Vagina (tissue), 2 donors: ENCODE measurements at places on chromosomes 5 and 9.

DNA sequence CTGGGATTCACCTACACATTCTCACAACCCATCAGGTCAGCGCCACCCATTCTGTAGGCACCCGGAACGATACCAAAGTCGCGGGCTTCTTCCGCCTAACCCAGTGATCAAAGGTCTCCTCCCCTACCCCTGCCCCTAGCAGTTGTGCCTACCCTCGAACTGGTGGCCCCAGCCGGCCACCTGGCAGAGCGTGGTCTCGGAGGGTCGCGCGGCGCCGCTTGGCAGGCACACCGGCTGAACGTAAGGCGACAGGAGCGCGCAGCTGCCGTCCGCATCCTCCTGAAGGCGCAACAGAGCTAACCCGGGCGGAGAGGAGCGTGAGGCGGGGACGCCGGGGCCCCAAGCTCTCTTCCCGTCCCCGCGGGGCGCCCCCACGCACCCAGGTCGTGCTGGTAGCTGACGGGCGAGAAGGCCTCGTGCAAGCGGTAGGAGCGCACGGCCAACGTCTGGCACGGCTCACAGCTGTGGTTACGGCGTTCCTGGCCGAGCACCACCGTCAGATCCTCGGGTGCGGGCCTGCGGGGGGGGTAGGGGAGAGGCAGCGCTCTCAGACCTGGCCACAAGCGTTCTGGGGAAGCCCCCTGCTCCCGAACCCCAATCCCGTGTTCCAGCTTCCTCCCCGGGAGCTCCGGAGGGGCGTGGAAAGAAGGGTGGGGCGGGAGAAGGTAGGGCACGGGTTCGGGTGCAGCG is 2.8 kb upstream of the PFN3 start:
- DNase-seq, result no peak

- no peak for DNase-seq
Observed at GRCh38 chr9:137547687-137548543, 2.3 kb downstream of the PNPLA7 start.

- DNase-seq, result no peak
Observed at GRCh38 chr9:83701769-83702168, 6.0 kb downstream of the UBQLN1 start.

- DNase-seq, result no peak
Observed at GRCh38 chr9:133875131-133875530, 117.0 kb downstream of the VAV2 start.

DNA sequence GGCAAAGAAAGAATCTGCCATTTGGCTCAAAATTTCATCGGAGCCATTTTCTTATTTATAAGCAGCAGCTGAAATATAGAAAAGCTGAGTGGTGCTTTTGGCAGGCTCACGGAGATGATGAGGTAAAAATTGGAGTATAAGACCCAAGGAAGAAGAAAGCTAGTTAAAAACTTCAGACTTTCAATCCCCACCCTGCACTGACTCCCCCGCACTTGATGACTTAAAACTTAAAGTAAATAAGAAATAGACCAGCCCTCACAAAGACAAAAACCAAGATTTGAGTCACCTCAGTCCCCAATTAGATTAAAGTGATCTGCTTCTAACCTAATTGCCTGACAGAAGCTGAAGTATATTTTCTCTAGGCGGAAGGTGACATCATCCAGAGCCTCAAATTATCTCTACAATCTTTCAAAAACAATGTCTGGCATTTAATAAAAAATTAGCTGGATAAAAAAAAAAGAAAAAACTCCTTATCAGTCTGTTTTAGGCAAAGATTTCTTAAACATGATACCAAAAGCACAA is 124.0 kb upstream of the PJA2 start:
- DNase-seq, result no peak

DNA sequence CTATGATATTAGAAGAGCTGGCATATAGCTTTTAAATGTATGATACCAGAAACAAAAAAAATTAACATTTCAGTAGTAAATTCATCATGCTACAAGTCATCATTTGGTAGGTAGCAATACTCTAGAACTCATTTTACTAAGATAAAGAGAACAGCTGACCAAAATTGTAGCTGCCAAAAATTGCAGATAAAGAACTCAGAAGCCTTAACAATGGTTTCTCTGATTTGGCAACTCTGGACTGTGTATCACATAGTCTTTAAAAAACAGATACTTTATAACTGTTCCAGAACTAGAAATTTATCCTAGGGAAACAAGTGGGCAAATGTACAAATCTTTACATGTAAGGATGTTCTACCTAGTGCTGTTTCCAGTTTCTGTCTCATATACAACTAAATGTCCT is 33.9 kb downstream of the ZFR start:
- DNase-seq, result no peak

DNA sequence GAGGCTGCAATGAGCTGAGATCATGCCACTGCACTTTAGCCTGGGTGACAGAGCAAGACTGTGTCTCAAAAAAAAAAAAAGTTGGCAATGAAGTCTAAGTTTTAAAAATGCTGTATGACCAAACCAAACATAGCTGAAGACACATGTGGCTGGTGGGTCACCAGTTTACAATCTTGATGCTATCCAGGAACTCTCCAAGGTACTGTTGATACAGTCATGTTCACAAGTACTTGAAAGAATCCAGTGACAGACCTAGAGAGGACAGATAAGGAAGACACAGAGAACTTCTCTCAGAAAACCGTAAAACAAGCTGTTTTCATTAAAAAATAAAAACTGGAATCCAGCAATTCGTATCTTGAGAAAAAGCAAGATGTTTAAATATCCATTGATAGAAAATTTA is 95.7 kb downstream of the ACTBL2 start:
- no peak for DNase-seq

DNA sequence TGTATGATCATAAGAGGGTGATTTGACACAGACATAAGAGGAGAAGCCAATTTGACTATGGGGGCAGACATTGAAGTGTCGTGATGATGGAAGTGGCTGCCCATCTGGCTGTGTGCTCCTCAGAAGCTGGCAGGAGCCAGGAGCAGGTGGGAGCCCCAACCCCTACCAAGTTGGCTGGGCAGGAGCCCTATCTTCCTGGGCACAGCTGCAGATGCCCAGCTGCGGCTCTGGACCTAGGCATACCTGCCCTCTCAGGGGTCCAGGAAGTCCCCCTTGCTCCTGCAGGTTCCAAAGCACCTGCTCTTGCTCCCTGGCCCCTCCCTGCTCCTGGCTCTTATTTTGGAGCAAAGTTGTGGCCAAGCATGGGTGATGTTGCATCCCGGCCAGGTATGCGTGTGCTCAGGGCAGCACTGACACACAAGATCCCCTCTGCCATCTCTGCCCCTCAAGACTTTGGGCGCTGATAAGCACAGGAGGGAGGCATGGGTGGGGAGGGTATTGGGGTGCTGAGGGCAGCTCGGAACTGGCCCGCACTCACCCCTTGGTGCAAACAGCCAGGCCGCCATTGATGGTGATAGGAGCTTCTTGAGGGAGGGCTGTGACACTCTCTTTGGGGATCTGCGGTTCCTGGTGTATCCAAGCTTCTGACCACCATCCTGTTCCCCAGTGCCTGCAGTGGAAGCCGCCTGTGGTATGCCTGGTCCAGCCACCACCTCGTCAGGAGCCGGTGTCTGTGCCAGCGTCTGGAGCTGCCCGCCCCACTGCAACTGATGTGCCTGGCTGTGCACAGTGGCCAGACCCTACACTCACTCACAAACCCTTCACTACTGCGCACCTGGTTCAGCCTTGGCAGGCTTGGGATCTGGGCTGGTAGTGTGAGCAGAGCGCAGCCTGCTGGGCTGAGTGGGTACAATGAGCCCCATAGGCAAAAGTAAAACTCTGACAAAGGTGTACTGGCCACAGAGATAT is 230.9 kb downstream of the CDH9 start:
- no peak for DNase-seq

DNA sequence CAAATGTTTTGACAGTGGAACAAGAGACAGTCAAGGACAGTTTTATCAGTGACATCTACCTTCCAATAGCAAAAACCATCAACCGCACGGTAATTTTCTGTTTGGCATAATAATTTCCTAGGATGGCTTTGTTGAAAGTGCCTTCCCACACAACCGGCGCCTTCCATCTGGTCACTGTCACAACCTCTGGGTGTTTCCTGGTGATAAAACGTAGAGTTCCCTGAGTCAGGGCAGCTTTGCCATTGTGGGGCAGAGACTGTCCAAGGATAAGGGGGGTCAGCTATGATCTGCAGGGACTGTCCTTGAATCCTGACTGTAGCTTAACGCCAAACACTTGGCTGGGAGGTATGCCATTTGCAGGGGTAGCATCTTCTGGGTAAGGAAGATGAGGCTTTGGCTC is 47.6 kb downstream of the GGTA1 start:
- no peak for DNase-seq

- no peak for DNase-seq
Observed at GRCh38 chr5:174708476-174709207, 15.7 kb upstream of the MSX2 start.

- no peak for DNase-seq
Observed at GRCh38 chr9:16333691-16334090, 536.8 kb downstream of the BNC2 start.
